ENCODE measurements at places on chromosomes 6 and 20.

DNA sequence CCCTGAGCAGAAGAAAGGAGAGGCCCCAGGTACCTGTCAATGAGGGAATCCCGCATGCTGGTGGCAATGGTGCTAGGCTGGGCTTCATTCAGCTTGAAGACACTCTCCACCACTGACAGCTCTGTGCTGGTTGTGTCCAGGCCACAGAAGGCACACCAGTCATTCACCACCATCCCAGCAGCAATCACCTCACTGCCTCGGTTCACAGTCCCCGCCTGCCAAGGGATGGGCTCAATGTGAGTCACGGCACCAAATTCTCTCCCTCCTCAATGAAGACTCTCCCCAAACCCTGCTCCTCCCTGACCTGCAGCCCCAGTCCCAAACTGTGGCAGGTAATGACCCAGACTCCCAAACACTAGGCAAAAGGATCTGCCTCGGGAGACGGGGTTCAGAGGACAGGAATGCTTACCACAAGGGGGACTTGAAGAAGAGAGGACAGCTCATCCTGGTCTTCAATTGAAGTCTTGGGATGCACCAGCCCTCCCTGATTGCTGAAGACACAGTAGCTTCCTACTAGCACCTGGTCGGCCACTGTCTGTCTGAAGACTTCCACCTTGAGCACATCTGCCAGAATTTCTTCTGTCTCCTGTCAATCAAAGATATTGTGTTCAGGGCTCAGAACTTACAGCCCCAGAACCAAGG, 1.7 kb upstream of the MMP24OS start:
- DNase-seq, result no peak

DNA sequence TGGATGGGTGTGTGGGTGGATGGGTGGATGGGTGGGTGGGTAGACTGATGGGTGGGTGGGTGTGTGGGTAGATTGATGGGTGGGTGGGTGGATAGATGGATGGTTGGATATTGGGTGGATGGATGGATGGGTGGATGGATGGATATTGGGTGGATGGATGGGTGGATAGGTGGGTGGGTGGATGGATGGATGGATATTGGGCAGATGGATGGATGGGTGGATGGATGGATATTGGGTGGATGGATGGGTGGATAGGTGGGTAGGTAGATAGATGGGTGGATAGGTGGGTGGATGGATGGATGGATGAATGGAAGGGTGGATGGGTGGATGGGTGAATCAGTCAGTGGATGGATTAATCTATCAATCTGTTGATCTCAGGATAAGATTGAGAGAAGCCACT, 177.2 kb downstream of the ZMYND8 start:
- no peak for DNase-seq

DNA sequence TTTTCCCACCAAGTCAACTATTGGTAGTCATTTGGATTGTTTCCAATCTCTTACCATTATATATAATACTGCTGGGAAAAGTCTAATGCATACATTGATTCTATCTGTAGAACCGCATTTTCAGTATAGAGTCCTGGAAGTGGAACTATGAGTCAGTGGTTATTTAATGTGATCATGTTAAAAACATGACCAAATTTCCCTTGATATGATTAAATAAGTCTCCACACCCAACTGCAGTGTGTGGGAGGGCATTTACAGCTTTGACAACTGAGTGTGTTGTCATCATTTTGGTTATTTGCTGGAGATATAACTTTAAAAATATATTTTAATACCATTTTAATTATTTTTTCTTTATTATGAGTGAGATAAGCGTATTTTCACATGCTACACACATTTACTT, 1027.6 kb downstream of the EYS start:
- DNase-seq, result no peak

DNA sequence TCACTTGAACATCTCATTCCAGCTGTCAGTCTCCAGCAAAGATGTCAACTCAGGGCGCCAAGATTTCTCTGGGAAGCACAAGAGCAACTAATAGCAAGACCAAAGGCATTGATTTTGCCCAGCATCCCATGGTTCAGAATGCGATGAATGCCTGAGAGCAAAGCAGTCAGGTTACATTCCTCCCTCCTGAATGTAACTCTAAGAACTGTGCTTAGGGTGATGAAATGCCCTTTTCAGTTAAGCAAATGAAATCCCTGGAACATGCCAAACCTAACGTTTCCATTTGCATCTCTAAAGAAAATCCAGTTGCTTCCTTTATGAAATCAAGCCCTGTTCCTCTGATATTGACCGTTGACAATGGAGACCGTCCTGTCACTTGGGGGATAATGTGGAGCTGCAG, 224.0 kb upstream of the PLN start:
- DNase-seq, result no peak

- DNase-seq, result no peak
Observed at GRCh38 chr20:20439602-20440190, 71.8 kb downstream of the INSM1 start.

- DNase-seq, result no peak
Observed at GRCh38 chr6:141752677-141753076, 380.0 kb upstream of the GJE1 start.

DNA sequence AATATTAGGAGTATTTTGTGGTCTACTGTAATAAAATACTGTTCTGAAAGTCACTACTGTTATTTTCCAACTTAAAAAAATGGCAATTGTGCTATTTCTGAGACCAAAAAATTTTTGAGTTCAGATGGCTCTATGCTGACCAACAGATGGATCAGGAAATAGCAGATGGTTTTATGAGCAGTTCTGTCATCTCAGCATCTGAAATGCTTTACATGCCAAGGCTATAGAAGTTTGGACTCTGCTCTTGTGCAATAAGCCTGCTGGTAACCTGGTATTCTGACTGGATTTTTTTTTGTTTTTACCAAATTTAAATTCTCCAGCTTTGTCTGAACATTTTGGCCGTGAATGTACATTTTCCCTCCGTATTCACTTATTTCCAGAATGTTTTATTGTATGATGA, 1127.5 kb downstream of the GRIK2 start:
- no peak for DNase-seq

DNA sequence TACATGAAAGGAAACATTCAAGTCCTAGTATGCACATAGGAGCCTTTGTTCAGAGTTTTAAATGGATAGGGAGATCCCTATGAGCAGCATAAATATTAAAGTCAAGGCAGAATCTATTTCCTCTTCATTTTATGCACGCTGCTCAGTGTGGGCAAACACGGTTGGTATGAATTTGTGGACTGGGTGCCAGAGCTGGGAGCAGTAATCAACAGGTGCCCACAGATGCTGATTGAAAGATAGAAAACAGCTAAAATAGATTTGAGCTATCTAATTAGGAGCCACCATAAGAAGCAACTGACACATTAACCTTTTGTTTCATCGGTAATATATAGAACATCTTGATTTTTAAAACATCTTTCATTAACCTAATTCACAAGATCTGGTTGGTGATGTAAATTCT, 175.5 kb downstream of the EYS start:
- DNase-seq, result no peak

- no peak for DNase-seq
Observed at GRCh38 chr6:127026247-127026646, 92.2 kb upstream of the RSPO3 start.

GRCh38 chr6:16594849-16595248, 166.4 kb downstream of the ATXN1 start:
- no peak for DNase-seq

DNA sequence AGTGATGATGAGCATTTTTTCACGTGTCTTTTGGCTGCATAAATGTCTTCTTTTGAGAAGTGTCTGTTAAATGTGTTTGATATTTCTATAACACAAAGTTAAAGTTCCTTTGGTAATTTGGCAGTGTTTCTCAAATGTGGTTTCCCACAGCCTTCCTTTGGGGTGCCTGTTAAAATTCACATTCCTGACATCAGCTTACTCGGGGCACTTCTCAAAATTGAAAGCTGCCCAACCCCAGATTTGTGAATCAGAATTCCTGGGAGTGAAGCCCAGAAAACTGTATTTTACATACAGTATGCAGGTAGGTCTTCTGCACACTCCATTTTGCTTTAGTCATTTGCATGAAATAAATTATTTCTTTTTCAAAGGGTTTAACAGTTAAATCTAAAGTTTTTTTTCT, 207.9 kb downstream of the GMPR start:
- DNase-seq, result no peak

GRCh38 chr6:109397020-109397419, 14.8 kb upstream of the CD164 start:
- DNase-seq, result no peak

DNA sequence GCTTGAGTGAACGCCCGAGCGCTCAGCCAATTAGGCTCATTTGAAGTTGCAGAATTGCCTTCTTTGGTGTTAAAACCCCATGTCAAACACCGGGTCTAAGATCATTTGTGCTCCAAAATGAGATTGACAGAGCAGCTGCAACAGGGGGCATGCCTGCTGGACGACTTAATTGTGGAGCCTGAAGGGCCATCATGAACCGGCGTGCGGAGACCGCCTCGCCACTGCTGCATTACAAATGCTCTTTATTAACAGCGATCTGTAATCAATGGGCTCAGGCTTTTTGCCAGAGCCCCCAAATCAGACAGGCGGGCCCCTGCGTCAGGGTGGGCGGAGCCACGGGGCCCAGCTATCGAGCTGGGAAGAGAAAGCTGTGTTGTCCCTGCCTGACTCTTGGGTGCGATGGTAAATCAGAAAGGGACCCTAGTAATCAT, 183.2 kb downstream of the SIM1 start:
- no peak for DNase-seq

GRCh38 chr6:145872669-145873068, 58.1 kb upstream of the FBXO30 start:
- no peak for DNase-seq

DNA sequence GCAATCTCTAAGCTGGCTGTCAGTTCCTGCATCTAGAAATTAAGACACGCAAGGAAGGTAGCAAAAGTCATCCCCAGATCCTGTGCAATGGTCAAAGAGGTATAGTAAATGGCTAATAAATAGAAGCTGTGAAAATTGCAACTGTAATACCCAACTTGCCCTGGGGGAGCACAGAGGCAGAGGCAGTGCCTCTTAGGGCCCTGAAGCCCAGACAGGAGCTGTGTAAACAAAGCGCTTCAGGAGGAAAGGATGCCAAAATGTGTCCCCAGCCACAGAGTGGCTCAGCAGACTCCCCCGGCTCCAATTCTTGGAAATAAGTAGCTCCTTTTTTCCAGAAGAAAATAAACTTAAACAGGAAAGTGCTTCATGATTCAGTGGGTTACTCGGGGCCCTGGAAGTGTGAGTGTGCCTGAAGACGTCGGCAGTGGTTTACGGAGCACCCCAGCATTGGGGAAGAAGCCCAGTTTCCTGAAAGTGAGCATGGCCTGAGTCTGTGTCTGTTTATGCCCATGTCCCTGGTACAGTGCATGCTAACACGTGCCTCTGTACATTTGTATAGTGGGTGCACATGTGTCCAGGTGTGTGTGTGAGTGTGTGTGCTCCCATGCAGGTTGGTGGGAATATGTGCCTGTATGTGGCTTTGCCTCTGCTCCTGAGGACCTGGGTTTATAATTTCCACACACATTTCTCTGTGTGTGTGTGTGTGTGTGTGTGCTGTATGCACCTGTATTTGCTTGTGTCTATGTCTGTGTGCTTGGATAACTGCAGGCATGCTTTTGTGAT, 246.7 kb downstream of the MAFB start:
- DNase-seq, result no peak

DNA sequence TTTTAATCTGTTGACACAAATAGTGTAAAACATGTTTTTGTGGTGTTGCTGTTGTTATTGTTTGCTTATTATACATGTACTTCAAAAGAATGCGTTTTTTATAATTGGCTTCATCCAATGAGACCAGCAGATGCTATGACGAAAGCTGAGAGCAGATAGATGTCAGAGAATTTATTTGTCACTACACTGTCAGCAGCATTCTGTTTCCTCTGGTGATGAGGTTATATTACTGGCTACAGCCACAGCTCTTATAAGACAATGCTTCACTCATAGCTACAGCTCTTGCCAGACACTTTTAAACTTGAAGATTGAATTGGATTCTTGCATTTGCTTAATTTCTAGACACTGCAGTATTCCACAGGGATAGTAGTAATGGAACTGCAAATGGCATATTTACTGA, 860.5 kb downstream of the TBC1D32 start:
- DNase-seq, result no peak

DNA sequence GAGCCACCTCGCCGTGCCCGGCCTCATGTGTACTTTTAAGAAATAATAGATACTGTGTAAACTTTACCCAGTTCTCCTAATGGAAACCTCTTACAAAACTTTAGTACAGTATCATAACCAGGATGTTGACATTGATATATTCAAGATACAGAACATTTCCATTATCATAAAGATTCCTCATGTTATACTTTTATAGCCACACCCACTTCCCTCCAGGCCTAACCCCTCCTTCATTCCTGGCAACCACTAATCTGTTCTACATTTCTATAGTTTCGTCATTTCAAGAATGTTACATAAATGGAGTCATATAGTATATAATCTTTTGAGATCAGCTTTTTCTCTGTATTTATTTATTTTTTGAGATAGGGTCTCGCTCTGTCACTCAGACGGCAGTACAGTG, 52.6 kb upstream of the SALL4 start:
- DNase-seq, result no peak

- no peak for DNase-seq
Observed at GRCh38 chr6:1851681-1852456, 242.2 kb downstream of the FOXC1 start.

GRCh38 chr20:39850821-39851330, 838.2 kb downstream of the MAFB start:
- DNase-seq, result no peak

- no peak for DNase-seq
Observed at GRCh38 chr6:100447900-100448748, 16.6 kb downstream of the SIM1 start.

DNA sequence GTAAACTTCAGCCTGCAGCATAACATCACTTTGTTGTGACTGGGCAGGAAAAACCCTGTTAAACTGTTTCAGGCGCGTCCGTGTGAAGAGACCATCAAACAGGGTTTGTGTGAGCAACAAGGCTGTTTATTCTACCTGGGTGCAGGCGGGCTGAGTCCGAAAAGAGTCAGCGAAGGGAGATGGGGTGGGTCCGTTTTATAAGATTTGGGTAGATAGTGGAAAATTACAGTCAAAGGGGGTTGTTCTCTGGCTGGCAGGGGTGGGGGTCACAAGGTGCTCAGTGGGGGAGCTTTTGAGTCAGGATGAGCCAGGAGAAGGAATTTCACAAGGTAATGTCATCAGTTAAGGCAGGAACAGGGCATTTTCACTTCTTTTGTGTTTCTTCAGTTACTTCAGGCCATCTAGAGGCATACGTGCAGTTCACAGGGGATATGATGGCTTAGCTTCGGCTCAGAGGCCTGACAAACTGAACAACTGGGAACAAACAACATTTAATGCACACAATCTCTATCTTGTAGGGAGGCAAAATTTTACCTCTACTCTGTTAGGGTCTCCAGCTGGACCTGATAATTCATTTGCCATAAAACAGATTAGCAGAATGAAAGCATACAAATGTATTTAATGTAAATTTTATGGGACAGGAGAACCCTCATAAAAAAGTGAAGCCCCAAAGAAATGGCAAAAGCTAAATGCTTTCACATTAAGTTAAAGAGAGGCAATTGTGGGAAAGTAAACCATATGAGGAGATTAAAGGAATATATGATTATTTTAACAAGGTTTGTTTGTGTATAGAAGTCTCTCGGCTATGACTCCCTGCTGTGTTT, 58.3 kb upstream of the HFE start:
- DNase-seq, result no peak

- DNase-seq, result no peak
Observed at GRCh38 chr6:148495029-148495428, 152.4 kb downstream of the SASH1 start.

- no peak for DNase-seq
Observed at GRCh38 chr6:127833336-127833735, 67.5 kb downstream of the THEMIS start.

GRCh38 chr6:157806856-157807215, 16.2 kb upstream of the SNX9 start:
- DNase-seq, result no peak

- DNase-seq, result no peak
Observed at GRCh38 chr6:37851997-37852524, 32.5 kb downstream of the ZFAND3 start.
